ENCODE measurements at places on chromosomes 3 and 15.

DNA sequence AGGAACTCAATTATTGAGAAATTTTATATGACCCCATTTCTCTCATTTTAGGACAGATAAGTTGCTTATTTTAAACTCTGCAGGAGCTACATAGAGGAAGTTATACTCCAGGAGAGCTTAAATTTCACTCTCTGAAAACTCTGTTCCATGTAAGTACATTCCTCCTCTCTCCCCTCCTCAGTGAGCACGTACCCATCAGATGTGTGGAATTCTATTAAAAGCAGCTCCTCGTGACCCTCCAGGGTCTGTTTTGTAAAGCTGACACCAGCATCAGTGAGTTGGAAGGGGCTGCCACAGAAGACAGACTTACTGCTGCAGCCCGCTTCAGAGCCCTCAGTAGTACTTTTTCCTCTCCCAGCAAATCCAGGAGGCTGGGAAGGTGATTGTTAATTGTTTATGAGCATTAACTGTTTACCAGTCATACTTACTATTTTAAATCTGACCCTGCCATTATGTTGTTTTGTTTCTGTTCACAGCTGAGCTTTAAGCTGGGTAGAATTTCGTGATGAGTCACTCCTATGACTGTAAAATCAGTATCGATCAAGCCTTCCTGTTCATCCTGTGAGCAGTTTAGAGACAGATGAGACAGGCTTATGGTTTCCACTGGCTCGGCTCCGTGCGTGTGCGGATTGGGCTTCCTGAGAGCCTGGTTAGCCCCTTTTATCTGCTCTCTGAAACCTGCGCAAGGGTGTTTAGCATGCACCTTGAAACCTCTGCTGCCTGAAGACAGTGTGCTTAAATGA, 20.4 kb downstream of the IGF1R start:
- DNase-seq, result no peak

GRCh38 chr15:69454953-69455352, 2.3 kb downstream of the RPLP1 start:
- no peak for DNase-seq

DNA sequence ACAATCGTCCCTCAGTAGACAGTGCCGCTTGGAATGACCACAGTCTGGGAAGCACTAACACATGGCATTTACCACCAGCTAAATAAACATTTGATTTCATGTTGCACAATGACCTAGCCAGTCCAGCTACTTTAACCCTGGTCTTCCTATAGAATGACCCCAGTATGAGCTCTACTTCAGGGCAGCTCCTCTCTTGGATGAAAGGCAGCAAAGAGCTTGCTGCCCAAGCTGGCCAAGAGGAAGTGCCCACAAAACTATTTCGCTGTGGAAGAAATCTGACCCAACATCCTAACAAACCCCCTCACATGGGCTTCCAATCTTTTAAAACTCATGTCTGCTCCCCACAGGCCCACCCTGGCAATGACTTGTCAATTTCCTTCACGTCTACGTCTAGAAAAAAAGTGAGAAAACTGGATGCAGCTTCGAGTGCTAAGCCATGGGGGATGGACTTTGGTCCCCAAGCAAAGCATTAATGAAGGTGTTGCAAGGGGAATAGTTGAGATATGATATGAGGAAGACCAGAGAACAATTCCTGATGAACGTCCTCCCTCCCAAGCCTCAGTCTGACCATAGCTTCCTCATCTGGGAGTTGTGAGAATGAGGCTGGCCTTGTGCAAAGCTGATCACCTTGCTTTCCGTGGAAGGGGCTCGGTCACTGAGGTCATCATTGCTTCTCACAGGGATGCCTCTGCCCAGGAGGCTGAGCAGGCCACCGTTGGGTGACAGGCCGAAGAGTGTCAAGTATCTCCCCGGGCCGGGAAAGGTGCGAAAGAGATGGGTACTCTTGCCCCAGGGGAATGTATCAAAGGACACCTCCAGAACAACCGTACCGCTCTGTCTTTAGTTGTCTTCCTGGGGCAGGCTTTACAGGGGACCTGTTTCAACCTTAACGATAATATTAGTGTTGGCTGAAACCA, 964 bp downstream of the SLC25A20 start:
- no peak for DNase-seq

DNA sequence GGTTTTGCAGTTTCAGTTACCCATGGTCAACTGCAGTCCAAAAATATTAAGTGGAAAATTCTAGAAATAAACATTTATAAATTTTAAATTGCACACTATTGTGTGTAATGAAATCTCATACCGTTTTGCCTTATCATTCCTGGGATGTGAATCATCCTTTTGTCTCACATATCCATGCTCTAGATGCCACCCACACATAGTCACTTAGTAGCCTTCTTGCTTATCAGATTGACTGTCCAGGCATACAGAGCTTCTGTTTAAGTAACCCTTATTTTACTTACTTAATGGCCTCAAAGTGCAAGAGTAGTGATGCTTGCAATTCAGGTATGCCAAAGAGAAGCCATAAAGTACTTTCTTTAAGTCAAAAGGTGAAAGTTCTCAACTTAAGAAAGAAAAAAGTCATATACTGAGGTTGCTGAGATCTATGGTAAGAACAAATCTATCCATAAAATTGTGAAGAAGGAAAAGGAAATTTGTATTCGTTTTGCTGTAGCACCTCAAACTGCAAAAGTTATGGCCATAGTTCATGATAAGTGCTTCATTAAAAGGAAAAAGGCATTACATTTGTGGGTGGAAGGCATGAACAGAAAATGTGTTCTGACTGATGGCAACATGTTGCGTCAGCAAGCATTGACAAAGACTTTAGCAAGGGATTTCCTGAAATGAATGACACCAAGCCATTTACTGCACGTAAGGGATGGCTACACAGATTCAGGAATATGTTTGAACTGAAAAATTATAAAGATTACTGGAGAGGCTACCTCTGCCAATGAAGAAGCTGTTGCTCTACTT, 43.8 kb downstream of the SPATA16 start:
- DNase-seq, result peak; percentile 2

DNA sequence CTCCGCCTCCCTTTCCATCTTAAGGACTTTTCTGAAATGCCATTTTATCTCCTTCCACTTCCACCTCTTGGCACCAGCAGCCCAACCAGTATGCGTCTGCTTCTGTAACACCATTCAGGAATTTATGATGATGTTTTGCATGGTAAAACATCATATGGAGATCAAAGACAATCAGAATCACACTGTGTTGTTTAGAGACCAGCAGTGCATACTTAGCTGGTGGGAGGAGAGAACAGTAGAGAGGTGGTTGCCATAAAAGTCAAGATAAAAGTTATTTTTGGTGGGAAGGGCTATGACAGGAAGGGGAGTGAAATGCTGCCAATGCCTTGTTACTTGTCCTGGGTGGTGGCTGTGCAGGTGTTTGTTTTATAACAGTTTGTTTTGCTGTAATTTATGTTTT, 268.0 kb downstream of the OPA1 start:
- DNase-seq, result no peak

DNA sequence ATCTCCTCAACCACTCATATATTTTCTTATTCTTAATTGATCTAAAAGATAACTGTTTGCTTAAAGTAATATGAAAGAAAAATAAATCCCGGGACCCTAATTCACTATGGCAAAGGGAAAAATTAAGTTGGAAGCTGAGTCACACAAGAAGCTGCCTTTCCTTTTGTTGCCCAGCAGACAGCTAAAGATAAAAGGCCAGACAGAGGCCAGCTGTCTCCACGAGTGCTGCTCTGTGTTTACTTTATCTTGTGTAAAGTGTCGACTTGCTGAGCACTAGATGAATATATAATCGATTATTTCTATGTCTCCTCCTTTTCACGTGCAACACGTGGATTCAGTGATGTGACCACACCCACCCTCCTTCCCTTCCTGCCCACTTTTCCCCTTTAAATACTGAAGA, 52.8 kb upstream of the NSMCE3 start:
- no peak for DNase-seq

- no peak for DNase-seq
These were observed 821.8 kb downstream of the TBL1XR1 start for GRCh38 chr3:176375519-176375918.

- DNase-seq, result no peak
These were observed 21.7 kb downstream of the PLA2G4F start for GRCh38 chr15:42134617-42135245.

DNA sequence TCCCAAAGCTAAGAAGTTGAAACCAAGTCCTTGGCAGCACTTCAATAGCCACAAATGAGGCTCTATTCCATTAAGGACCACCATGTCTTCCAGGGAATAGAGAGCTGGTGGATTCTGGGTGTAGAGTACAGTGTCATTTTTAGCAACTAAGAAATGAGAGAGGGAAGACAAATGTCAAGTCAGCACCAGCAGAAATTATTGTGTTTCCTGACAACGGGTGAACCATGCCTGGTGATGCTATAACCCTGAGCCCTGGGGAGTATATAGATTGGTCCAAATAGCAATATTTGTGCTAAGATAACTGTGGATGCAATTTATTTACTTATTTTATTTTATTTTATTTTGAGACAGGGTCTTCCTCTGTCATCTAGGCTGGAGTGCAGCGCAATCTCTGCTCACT, 305.6 kb upstream of the WNT5A start:
- no peak for DNase-seq

- DNase-seq, result no peak
These were observed 15.4 kb upstream of the PIK3CB start for GRCh38 chr3:138850151-138850550.

DNA sequence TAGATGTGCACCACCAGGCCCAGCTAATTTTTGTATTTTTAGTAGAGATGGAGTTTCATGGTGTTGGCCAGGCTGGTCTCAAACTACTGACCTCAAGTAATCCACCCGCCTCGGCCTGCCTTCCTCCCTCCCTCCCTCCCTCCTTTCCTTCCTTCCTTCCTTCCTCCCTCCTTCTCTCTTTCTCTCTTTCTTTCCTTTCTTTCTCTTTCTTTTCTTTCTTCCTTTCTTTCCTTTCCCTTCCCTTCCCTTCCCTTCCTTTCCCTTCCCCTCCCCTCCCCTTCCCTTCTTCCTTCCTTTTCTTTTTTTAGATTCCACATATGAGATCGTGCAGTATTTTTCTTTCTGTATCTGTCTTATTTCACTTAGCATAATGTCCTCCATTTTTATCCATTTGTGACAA, 81.3 kb downstream of the FAM81A start:
- no peak for DNase-seq

DNA sequence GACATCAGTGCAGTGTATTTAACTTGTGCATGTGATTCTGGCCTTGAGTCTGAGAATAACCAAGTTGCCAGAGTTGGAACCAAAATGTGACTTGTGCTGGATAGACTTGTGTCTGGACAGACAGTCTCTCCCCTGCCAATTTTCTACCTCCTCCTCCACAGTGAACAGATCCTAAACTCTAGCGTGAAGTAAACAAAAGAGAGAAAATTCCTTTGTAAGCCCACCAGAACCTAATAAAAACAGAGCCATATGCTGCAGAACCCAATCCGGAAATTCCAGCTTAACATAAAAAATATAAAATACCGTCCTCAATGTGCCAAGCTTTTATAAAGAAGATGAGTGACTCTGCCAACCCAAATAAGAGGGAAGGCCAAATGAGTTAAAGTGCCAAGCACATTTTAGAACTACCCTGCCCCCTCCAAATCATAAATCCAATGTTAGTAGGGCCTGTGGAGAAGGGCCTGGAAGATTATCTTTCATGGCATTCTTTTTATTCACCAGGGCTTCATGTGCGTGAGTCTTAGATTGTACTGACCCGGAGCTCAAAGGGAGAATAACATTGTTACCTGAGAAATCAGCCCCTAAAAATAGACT, 344.6 kb upstream of the PROK2 start:
- no peak for DNase-seq

GRCh38 chr3:189849262-189849661, 218.1 kb downstream of the TP63 start:
- no peak for DNase-seq

DNA sequence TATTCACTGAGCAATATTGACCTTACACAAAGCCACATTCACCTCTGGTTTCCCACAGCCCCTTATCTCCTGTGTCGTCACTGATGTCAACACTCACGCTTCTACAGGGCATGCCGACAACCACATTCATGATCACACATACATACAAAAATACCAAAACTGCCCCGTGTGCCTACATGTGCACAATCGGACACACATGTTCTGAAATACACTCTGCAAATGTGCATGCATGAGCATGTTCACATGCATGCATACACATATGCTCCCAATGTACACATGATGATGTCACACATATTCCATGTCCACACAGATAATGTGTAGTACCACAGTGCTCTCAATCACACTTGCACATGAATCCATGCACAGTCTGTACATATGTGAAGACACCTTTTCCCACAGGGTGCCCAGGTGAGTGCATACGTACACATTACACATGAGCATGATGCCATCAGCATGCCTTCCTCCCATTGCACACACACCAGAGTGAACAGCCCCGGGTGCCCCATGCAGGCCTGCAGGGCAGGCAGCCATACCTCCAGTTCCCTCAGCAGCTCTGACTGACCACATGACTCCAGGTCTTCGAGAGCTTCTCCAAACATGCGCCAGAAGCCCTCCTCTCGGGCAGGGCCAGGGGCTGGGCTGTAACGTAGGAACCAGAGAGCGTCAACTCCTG, 37.0 kb downstream of the GRIP2 start:
- DNase-seq, result no peak
